Chondrocyte (in vitro differentiated cells): ENCODE measurements at places on chromosomes 4 and X.
A peak's percentile ranks its signal among the peaks of the same experiment; 100 is the strongest.

GRCh38 chrX:63560601-63561218, 209.6 kb upstream of the SPIN4 start:
- DNase-seq, result peak; percentile 58

GRCh38 chr4:78543424-78544125, 8.0 kb upstream of the ANXA3 start:
- DNase-seq, result no peak

DNA sequence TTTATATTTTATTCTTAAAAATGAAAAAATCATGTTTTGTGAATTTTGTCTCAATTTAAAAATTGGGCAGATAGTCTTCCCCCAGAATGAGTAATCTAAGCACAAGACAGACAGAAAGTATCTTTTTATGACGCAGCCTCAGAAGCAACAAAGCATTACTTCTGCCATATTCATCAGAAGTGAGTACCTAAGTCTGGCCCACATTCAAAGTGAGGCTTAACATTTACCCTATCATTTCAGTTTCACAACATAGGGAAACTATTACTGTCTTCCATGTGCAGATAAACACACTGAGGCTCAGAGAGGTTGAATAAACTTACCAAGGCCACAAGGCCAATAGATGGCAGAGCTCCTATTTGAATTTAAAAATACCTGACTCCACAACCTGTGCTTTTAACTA, 4.4 kb upstream of the PRDX4 start:
- no peak for DNase-seq

DNA sequence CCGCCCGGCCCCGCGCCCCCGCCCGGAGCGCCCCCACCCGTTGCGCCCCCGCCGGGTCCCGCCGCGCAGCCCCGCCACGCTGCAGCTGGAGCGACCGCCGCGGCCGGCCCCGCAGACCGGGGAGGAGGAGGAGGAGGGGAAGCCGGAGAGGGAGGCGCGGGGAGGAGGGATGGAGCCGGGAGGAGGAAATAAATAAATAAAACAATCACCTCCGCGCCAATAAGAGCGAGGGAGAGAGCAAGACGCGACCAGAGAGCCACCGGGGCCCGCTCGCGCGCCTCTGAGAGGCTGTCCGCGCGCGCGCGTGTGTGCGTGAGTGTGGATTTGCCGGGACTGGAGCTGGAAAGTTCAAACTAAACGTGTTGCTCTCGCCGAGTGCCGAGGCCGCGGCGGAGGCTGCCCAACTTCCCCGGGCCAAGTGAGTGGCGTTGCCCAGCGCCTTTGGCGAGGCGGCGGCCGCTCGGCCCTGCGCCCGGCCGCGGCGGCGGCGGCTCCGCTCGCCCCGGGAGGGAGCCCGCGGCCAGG, 2184.4 kb upstream of the TENM3 start:
- DNase-seq, result peak; percentile 80

GRCh38 chr4:31246856-31247255, 526.7 kb downstream of the PCDH7 start:
- no peak for DNase-seq

- no peak for DNase-seq
These were observed 84.0 kb downstream of the PHKA2 start for GRCh38 chrX:18899796-18900380.

GRCh38 chr4:177087499-177087898, 222.2 kb upstream of the NEIL3 start:
- DNase-seq, result no peak

GRCh38 chr4:54746218-54746617, 88.5 kb downstream of the KIT start:
- DNase-seq, result no peak

DNA sequence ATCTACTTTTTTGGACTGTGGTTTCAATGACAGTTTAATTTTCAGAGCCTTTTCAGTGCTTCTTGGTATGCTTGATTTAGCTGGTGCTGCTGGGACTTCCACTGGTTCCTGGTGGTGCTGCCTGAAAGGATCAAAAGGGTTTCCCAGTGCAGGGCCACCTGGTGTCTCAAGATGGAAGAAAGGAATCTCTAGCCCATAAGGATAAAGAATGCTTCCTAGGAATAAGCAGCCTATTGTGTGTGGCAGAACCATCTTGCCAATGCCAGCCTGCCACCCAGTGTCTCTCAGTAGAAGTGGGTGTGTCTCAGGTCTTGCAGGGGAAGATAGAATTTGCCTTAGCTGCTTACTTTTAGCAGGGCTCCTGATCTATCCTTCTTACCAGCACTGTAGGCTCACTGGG, 15.0 kb upstream of the RAI2 start:
- DNase-seq, result no peak

- DNase-seq, result no peak
These were observed at the start of gene SMIM31 for GRCh38 chr4:164753873-164754488. TSS of gene SMIM31 (plus strand) at chr4:164754131. CDS start at chr4:164770444, 16,313 bp downstream.

- DNase-seq, result no peak
These were observed 40.2 kb upstream of the ZNF81 start for GRCh38 chrX:47796433-47796906.

DNA sequence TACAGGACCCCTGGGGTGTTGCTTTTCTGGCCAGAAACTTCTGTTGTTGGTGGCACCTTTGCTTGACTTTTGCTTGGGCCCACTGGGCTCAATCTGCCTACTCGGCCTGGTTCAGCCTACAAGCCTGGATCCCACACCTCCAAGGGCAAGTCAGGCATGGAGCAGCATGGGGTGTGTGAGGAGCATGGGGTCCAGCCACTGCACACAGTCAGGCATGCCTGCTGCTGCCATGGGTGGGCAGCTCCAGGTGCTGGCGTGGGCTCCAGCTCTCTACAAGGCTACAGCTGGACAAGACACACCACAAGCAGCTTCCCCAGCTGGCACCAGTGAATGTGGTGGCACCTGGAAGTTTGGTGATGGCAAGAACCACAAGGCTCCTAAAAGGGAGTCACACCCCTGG, 1683.1 kb upstream of the ADGRL3 start:
- DNase-seq, result peak; percentile 48

DNA sequence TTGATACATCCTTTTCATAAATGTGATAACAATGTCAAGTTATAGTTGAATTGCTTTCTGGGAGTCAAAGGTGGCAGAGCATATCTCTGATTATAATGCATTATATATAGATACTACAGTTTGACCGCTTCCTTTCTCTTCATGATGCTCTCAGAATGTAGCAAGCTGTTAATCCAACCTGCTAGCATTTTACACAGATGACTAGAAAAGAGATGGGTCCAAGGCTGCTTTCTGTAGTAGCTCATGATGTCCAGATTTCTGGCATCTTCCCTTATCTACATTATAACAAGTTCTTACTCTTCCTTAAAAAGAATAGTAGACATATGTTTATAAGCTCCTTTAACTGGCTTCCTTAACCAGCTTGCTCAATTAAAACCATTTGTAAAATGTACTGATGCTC, 192.0 kb downstream of the NWD2 start:
- DNase-seq, result no peak

GRCh38 chrX:126580877-126581276, 28.3 kb upstream of the DCAF12L1 start:
- peak; percentile 86 for DNase-seq

- no peak for DNase-seq
These were observed 66.5 kb upstream of the TTC29 start for GRCh38 chr4:147012059-147012707.

DNA sequence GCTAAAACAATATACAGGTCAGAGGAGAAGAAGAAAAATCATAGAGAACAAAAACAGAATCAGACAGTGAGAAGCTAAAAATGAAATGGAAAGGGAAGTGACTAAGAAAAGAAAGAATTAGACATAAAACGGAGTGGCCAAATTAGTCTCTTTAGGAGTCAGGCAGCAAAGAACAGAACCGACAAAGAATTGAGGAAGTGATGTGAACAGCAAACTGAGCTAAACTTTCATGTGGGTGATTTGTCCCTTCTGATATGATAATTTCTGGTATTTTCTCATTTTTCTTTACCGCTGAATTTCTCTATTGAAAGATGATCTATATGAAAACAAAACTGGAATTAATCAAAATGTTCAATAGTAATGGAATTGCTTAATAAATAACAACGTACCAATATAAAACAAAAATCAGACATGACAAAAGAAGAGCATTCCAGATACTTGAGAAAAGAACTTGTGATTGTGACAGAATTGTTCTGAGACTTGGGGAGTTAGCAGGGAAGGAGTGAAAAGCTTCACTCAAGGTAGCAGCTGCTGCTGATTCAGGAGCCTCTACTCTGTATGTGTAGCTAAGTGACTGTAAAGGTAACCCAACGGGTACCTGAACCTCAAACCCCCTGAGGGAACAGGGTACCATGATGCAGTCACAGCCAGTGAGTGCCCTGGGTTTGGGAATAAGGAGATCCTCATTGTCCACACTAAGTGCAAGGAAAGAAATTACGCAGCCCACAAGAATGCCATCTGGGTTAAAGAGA, 8.8 kb downstream of the TAPT1 start:
- DNase-seq, result no peak

- DNase-seq, result no peak
These were observed 115.6 kb downstream of the ARAP2 start for GRCh38 chr4:36128689-36129088.

DNA sequence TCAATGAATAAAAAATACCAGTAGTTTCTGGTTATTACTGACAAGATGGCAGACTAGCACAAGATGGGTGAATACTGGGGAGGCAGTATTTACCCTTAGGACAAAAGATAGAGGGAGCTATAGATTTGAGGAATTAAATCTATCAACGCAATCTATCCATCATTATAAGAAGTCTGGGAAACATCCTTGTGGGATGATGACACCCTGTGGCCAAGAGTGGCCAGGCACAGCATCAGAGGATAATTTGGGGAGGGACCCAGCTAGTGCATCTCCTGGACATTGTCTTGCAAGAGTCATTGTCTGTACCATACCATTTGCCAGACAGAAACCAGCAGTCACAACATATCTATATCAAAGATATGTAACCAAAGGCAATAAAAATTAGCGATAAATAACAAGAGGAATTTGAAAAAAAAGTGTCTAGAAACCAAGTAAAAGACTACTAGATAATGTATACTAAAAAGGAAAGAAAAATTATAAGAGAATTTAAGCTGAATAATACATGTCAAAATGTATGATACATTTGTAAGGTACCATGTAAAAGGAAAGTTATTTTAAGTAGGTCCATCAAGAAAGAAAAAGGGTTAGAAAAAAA, 22.9 kb downstream of the KCTD8 start:
- no peak for DNase-seq

DNA sequence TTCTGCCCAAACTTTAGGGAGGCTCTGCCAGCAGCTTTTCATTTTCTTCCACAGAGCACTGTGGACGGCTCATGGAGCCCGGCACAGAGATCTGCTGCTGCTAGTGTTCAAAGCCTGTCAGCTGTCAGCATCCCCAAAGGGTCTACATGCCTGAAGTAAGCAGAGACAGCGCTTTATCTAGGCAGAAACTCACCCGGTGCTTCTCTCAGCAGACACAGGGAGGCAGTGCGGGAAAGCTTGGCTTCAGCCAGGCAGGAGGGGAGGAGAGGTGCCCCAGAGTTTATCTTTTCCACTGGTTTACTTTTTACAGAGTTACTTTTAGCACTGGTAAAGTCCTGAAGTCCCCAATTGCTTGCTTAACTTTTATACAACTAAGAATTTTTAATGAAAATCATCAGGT, 339.3 kb downstream of the NKX6-1 start:
- DNase-seq, result no peak

DNA sequence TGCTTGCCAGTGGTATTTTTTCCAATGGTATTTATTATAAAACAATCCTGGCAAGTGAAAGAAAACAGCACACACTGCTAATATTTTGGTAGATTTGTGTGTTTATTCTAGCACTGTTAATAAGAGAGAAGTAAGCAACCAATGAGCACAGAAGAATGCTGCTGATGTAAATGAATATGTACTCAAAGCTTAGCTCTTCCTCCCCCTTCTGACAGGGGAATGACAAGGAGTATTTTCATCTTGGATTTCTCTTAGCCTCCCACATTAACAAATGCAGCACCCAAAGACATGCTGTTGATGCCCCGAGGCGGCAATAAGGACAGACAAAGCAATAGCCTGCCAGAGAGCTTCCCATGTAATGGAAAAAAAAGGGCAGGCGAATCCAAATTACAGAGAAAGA, 18.6 kb downstream of the ARHGAP6 start:
- no peak for DNase-seq

GRCh38 chr4:2290488-2290887, 28.6 kb upstream of the MXD4 start:
- peak; percentile 77 for DNase-seq

DNA sequence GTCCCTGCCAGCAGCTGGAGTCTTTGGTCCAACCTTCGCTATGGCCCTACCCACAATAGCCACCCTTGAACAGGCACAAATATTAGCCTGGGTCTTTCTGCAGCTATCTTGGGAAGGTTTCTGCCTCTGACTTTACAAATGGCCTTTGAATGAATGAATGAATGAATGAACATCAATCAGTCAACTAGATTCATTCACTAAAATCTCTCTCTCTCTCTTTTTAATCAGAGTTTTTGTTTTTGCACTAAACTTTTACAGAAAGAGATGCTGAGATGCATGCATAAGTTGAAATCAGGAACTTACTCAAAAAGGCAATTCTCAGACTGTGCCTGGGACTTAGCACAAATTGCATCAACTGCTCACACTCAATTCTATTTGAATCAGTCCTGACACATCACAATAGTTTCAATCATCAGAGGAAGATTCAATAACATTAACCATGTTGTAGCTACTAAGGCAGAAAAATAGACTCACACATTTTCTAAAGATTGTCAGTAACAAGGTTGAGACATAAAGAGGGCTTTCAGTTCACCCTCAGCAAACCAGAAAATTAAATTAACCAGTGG, 55.0 kb downstream of the ANXA3 start:
- DNase-seq, result no peak

- DNase-seq, result no peak
These were observed 170.9 kb downstream of the IL15 start for GRCh38 chr4:141807103-141807891.

- no peak for DNase-seq
These were observed 49.5 kb downstream of the SUPT20HL2 start for GRCh38 chrX:24264383-24264782.

- DNase-seq, result no peak
These were observed at the start of gene COL25A1 for GRCh38 chr4:109302361-109303139. TSS of gene COL25A1 (minus strand) at chr4:109302658.

DNA sequence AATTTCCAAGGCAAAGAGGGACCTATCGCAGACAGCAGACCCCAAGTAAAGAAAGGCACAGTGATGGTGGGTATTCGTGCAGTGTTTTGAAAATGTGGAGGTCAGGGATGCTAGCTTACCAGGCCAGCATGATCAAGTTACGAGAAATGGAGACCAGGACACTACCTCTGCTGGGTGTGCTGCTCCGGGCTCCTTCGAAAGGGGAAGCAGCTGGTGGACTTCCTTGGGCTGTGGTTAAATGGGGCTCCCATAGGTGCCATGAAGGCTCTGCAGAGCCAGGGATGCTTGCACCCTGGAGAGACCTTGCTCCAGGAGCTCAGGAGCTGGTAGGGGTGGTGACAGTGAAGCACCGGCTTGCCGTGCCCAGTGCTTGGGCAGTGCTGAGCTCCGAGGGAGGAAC, 68.8 kb downstream of the TBL1X start:
- no peak for DNase-seq

GRCh38 chr4:20421603-20421985, 169.9 kb downstream of the SLIT2 start:
- no peak for DNase-seq

DNA sequence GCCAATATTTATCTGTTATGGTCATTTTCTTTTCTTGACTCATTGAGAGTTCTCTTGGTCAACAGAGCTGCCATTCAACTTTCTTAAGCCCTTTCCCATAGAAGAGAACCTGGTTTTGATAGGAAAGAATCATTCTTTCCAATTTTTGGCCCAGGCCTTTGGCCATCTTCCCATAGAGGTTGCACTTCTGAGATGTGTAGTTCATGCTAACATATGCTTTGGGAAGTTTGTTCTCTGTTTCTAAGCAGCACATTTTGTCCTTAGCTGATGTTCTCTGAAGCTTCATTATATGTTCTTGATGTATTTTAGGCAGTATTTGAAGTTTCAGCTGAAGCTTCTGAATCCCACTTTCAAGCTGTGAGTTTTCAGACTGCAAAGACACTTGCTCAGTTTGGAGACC, 161.1 kb downstream of the VEGFC start:
- no peak for DNase-seq
